Natural killer cell treated with Interleukin-12 subunit alpha and Interleukin-12 subunit beta and Interleukin-15 and Interleukin-18, amount 100 ng/mL, for 72 hours (primary cell): ENCODE measurements at places on chromosomes 1 and 21. TPM values are rescaled to one million over a fixed set of nuclear protein-coding genes. Genes with fewer than 3 reads are reported as not detected.

The CSMD2 gene
- total RNA-seq: not detected

- no peaks in the 10 kb centered on the region for H3K27me3 ChIP-seq
- H3K4me1 ChIP-seq: no peaks in the 10 kb centered on the region
- DNase-seq: no peak
- no peak overlapping the region for H3K27ac ChIP-seq
- no peaks in the 10 kb centered on the region for H3K36me3 ChIP-seq
Observed at GRCh38 chr1:71586030-71586429, 505.2 kb upstream of the ZRANB2 start.

DNA sequence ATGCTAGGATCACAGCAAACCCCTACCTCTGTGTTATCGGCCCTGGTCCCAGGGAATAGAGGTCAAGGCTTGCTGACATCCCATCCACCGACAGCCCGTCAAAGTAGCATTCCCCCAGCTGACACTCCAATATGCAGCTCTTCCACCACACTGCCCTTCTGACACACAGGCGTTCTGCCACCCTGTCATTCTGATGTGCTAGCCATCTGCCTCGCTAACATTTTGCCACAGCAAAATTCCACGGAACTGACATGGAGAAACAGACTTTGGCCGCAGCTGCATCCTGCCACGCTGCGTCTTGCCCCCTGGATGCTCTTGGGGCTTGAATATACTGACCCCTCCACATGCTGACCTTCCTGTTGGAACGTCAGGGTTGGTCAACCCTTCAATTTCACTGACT lies 163.2 kb upstream of the CSF3R start:
- H3K36me3 ChIP-seq: no peaks in the 10 kb centered on the region
- no peak for DNase-seq
- peaks cover 5% of the 10 kb centered on the region for H3K4me1 ChIP-seq

GRCh38 chr1:203555076-203555475 lies 61.1 kb downstream of the OPTC start:
- H3K4me3 ChIP-seq: no peak overlapping the region
- peaks cover 9% of the 10 kb centered on the region for H3K27me3 ChIP-seq
- H3K36me3 ChIP-seq: no peaks in the 10 kb centered on the region
- H3K27ac ChIP-seq: no peak overlapping the region
- no peak for DNase-seq
- H3K4me1 ChIP-seq: peaks cover 3% of the 10 kb centered on the region

GRCh38 chr21:26405071-26405470 lies 168.0 kb downstream of the CYYR1 start:
- H3K4me1 ChIP-seq: peaks cover 18% of the 10 kb centered on the region
- peaks cover 4% of the 10 kb centered on the region for H3K36me3 ChIP-seq

DNA sequence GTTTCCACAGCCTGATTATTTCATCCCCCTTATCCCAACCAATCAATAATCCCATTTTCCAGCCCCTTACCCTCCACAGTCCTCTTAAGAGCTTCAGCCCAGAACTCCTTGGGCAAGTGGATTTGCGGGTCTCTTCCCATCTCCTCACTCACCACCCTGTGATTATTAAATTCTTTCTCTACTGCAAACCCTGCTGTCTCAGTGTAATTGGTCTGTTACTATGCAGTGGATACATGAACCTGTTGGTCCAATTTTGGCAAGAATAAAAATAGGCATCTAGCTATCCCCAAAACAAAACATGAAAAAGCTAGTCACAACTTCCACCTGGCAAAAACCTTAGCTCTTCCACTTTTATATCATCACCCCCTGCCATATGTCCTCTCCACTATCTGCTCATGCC lies 36.2 kb upstream of the TNFSF4 start:
- H3K4me1 ChIP-seq: peaks cover 7% of the 10 kb centered on the region
- H3K36me3 ChIP-seq: peaks cover 32% of the 10 kb centered on the region
- no peak for DNase-seq
- H3K4me3 ChIP-seq: no peak overlapping the region

GRCh38 chr21:42563686-42564085 lies 50.0 kb downstream of the SLC37A1 start:
- H3K27ac ChIP-seq: no peak overlapping the region
- H3K27me3 ChIP-seq: no peaks in the 10 kb centered on the region
- no peak for DNase-seq
- H3K4me1 ChIP-seq: no peaks in the 10 kb centered on the region
- H3K36me3 ChIP-seq: peaks cover 6% of the 10 kb centered on the region
